ENCODE measurements at places on chromosomes 1 and 21. TPM values are rescaled to one million over a fixed set of nuclear protein-coding genes. Genes with fewer than 3 reads are reported as not detected.
A peak's percentile ranks its signal among the peaks of the same experiment; 100 is the strongest.

GRCh38 chr1:103492003-103492625, 33.4 kb upstream of the RNPC3 start:
- DNase-seq, result no peak
- no peaks in the 10 kb centered on the region for H3K4me1 ChIP-seq
- H3K36me3 ChIP-seq, result no peaks in the 10 kb centered on the region
- H3K4me3 ChIP-seq, result no peak overlapping the region

- H3K4me1 ChIP-seq, result no peaks in the 10 kb centered on the region
- H3K36me3 ChIP-seq, result no peaks in the 10 kb centered on the region
- DNase-seq, result no peak
- H3K27ac ChIP-seq, result no peak overlapping the region
These were observed 4.8 kb downstream of the NKAIN1 start for GRCh38 chr1:31234870-31235269.

DNA sequence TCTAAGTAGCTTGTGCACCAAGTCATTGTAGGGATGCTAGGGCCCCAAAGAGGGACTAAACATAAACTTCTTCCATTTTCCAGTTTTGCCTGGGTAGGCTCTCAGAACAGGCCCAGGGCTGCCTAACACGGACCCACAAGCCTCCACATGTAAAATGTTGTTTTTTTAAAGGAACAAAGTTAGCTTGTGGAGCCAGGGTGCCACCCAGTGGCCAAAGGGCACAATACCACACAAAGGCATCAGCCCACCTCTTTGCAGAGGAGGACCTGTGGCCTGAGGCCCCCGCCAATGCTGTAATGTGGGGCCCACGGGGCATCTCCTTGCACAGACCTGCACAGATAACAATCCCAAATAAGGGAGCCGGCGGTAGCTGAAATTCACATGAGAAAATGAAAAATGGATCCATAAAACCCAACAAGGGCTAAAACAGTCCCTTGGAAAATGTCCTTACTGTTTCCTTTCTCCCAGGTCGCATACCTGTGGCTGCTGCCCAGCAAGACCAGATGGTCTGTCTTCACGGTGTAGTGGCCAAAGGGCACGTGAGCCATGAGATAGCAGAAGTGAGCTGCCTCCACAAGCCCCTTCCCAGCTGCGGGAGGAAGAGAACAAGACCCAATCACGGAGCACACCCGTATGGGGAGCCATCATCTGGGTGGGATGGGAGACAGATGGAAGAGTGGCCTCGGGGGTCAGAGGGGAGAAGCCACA, 23.8 kb downstream of the SEC16B start:
- no peaks in the 10 kb centered on the region for H3K36me3 ChIP-seq
- H3K4me1 ChIP-seq, result no peaks in the 10 kb centered on the region
- no peaks in the 10 kb centered on the region for H3K27me3 ChIP-seq
- H3K4me3 ChIP-seq, result no peak overlapping the region
- no peak overlapping the region for H3K27ac ChIP-seq

- no peaks in the 10 kb centered on the region for H3K36me3 ChIP-seq
- DNase-seq, result no peak
- H3K4me3 ChIP-seq, result no peak overlapping the region
- no peaks in the 10 kb centered on the region for H3K4me1 ChIP-seq
- no peaks in the 10 kb centered on the region for H3K27me3 ChIP-seq
These were observed 63.5 kb downstream of the CNIH3 start for GRCh38 chr1:224679606-224680005.

GRCh38 chr1:31529999-31530684, 46.2 kb upstream of the TINAGL1 start:
- no peak for DNase-seq
- H3K4me1 ChIP-seq, result no peaks in the 10 kb centered on the region
- H3K4me3 ChIP-seq, result no peak overlapping the region
- peaks cover 3% of the 10 kb centered on the region for H3K27me3 ChIP-seq

HPCA gene
- total RNA-seq, result 1.2 TPM

- peak; percentile 80 for DNase-seq
- no peaks in the 10 kb centered on the region for H3K36me3 ChIP-seq
- H3K27me3 ChIP-seq, result no peaks in the 10 kb centered on the region
- peaks cover 33% of the 10 kb centered on the region for H3K4me1 ChIP-seq
- no peak overlapping the region for H3K27ac ChIP-seq
- no peak overlapping the region for H3K4me3 ChIP-seq
These were observed 76.8 kb downstream of the CD46 start for GRCh38 chr1:207828485-207829158.

DNA sequence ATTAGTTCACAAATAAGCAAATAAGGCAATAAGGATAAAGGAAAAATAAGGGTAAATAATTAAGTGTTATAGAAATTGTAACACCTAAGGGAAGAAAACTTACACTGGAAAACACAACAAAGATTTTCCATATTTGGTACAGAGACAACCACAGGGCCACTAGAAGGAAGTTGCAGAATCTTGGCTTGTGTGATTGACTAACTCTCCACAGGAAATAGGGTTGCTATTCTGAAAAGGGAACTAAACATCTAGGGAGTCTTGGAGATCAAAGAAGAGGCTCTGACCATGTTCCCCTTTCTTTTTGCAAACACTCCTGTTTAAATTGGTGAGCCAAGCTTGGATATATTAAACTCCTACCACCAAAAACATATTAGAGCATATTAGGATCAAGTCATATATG, 59.1 kb downstream of the APCS start:
- H3K4me3 ChIP-seq, result no peak overlapping the region
- H3K4me1 ChIP-seq, result no peaks in the 10 kb centered on the region
- H3K27me3 ChIP-seq, result no peaks in the 10 kb centered on the region
- no peaks in the 10 kb centered on the region for H3K36me3 ChIP-seq
- H3K27ac ChIP-seq, result no peak overlapping the region

- H3K4me1 ChIP-seq, result peaks cover 8% of the 10 kb centered on the region
- H3K27ac ChIP-seq, result peak overlapping the region; percentile 44
- no peaks in the 10 kb centered on the region for H3K27me3 ChIP-seq
- no peak for DNase-seq
- H3K4me3 ChIP-seq, result no peak overlapping the region
These were observed 44.2 kb upstream of the ARHGAP29 start for GRCh38 chr1:94281361-94282142.

GRCh38 chr1:201142011-201142848, 12.0 kb downstream of the TMEM9 start:
- H3K36me3 ChIP-seq, result 0 out of 2 replicates have a peak, but pooled peaks cover 3% of the 10 kb centered on the region
- H3K27ac ChIP-seq, result no peak overlapping the region
- no peak for DNase-seq
- H3K4me3 ChIP-seq, result no peak overlapping the region

TFF1 gene
- total RNA-seq, result 0.36 TPM

OR6K3 gene
- not detected for total RNA-seq

HES3 gene
- total RNA-seq, result not detected

GRCh38 chr1:1777583-1777899, 729 bp downstream of the NADK start:
- H3K27me3 ChIP-seq, result no peaks in the 10 kb centered on the region
- no peaks in the 10 kb centered on the region for H3K36me3 ChIP-seq
- peak overlapping the region; percentile 73 for H3K4me3 ChIP-seq
- H3K27ac ChIP-seq, result peak overlapping the region; percentile 90
- peaks cover 32% of the 10 kb centered on the region for H3K4me1 ChIP-seq
- DNase-seq, result no peak

GRCh38 chr21:18335651-18336236, 67.8 kb downstream of the TMPRSS15 start:
- no peaks in the 10 kb centered on the region for H3K36me3 ChIP-seq
- H3K4me1 ChIP-seq, result no peaks in the 10 kb centered on the region
- no peak for DNase-seq
- no peaks in the 10 kb centered on the region for H3K27me3 ChIP-seq
- no peak overlapping the region for H3K4me3 ChIP-seq
- H3K27ac ChIP-seq, result no peak overlapping the region

VHLL gene
- 0.28 TPM for total RNA-seq

- no peak overlapping the region for H3K27ac ChIP-seq
- no peaks in the 10 kb centered on the region for H3K4me1 ChIP-seq
- H3K36me3 ChIP-seq, result no peaks in the 10 kb centered on the region
- H3K27me3 ChIP-seq, result no peaks in the 10 kb centered on the region
These were observed 2.0 kb downstream of the TNFSF18 start for GRCh38 chr1:173048621-173049321.

DNA sequence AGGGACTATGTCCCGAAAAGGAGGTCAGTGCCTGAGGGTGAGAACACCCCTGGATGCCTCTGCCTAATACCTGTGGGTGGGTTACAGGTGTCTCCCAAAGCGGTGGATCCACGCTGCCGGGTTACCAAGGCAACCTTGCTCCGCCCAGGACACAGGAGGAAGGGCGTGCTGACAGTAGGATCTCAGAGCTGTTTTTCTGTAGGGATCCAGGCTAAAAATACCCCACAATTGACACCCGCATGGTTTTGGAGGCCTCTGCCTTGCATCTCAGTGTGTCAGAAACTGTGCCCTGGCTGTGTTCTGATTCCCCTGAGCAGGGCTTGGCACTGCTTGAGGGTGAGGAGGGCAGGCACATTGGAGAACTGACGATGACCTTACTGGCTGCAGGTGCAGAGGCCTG, 118.0 kb downstream of the IER5 start:
- no peaks in the 10 kb centered on the region for H3K4me1 ChIP-seq
- no peak for DNase-seq
- no peak overlapping the region for H3K4me3 ChIP-seq

GRCh38 chr1:207808911-207809555, 57.2 kb downstream of the CD46 start:
- no peaks in the 10 kb centered on the region for H3K27me3 ChIP-seq
- H3K4me1 ChIP-seq, result no peaks in the 10 kb centered on the region
- no peaks in the 10 kb centered on the region for H3K36me3 ChIP-seq
- H3K4me3 ChIP-seq, result no peak overlapping the region

DNA sequence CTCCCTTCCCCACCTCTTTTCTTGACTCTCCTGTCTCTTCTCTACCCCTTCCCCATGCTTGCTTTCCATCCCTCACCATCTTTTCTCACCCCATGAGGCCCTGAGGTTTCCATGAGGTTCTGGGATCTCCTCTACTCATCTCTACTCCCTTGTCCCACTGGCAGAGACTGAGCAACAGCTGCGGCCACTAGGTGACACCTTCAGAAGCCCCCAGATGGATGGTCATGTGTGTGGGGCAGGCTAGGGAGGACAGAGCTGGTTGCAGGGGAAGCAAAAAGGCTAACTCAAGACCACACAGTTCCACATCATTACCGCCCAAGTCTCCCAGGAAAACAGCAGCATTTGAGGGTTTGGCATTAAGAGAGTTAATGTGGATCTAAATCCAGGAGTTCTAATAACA, 45.0 kb downstream of the LRRN2 start:
- H3K36me3 ChIP-seq, result no peaks in the 10 kb centered on the region
- H3K27ac ChIP-seq, result no peak overlapping the region
- H3K4me1 ChIP-seq, result no peaks in the 10 kb centered on the region
- H3K27me3 ChIP-seq, result no peaks in the 10 kb centered on the region
- H3K4me3 ChIP-seq, result no peak overlapping the region
- no peak for DNase-seq
